ENCODE measurements at places on chromosomes 1 and 21. TPM values are rescaled to one million over a fixed set of nuclear protein-coding genes. Genes with fewer than 3 reads are reported as not detected.

DNA sequence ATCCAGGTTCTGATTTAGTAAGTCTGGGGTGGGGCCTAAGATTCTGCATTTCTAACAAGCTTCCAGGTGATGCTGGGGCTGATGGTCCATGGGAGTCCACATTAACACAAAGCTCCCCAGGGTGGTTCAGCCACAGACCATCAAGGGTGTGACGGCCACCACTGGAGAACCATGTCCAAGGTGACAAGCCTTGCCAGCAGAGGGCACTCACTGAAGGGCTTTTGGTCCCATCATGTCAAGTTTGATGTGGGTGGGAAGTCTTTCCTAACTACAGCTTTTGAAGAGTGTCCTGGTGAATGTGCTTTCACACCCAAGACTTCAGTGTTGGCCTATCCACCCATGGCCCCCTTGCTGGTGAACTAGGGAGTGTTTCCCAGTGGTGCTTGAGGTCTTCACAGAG is 67.1 kb downstream of the UBE2T start:
- peak; percentile 61 for DNase-seq

- DNase-seq = no peak
These were observed 967.8 kb upstream of the NCAM2 start for GRCh38 chr21:20030390-20030789.

GRCh38 chr1:240582953-240583352 is 29.0 kb downstream of the GREM2 start:
- peak; percentile 73 for DNase-seq

The KCNT2 gene
- total RNA-seq = 0.76 TPM

The NCAM2 gene
- total RNA-seq = 1.0 TPM
